ENCODE measurements at places on chromosomes 11 and 22. TPM values are rescaled to one million over a fixed set of nuclear protein-coding genes. Genes with fewer than 3 reads are reported as not detected.

Gene SLC5A4
- total RNA-seq: not detected

Gene TOM1
- total RNA-seq: 609 TPM

Gene C11orf87
- total RNA-seq: not detected

Gene JAML
- total RNA-seq: 0.82 TPM

Gene RIBC2
- total RNA-seq: not detected

Gene HBB
- total RNA-seq: 7.9 TPM
